ENCODE measurements at places on chromosomes 6 and 20.

GRCh38 chr6:56370561-56371211 is 123.3 kb upstream of the COL21A1 start:
- DNase-seq: peak; percentile 96

- no peak for DNase-seq
These were observed 37.5 kb downstream of the DLL1 start for GRCh38 chr6:170253226-170253909.

GRCh38 chr6:39847221-39847620 is 55.0 kb downstream of the DAAM2 start:
- no peak for DNase-seq

DNA sequence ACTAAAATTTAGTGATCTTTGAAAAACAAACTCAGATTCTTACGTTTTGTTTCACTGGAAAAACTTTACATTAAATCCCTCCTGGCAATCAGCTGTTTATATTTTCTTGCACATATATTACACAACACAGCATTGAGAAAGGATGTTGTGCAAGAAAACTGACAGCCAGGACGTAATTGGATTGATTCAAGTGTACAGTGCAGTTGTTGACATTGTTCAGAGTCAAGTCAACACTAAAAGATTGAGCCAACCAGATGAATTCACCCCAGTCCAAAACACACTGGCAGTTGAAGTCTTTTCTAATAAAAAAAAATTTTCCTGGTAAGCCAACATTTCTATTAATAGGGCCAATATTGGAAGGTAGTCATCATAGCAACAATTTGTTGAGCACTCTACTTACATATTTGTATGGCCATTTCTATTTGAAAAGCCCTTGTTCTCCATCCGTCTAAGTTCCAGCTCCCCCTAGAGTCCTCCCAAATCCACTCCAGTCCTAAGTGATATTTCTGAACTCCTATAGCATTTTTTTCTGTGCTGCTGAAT is 20.9 kb upstream of the VNN1 start:
- DNase-seq: no peak

DNA sequence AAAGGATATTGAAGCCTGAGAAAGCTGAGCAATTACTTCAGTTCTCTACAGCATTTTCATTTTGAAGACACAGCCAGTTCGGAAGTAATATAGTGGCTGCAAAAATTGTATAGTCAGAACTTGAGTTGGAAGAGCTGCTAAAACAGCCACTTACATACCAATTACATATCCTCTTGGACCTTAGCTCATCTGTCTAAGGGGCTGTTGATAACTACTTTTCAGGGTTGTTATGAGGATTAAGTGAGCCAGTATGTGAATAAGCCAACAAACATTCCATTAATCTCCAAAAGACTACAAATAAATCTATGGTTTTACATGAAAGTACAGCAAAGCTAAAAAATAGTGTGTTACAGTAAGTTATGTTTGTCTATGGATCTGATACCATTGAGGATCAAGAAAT is 59.7 kb downstream of the TMEM200A start:
- peak; percentile 73 for DNase-seq

GRCh38 chr6:142985281-142985680 is 40.3 kb upstream of the HIVEP2 start:
- DNase-seq: peak; percentile 45

DNA sequence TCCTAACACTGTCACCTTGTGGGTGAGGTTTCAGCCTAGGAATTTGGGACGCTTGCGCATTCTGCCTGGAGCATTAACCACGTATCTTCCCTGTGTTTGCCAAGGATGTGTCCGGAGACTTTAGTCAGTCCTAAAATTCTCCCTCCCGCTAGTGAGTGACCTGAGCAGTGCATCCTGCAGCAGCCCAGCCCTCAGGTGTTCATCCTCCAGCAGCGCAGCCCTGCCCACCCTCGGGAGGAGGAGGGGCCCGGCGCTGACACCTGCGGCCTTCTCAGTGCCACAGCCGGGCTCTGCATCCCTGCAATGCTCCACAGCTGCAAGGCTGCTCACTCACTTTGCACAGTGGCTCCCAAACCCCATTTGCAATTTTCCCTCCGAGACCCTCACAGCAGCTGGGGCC is 79.5 kb downstream of the ERMARD start:
- no peak for DNase-seq

DNA sequence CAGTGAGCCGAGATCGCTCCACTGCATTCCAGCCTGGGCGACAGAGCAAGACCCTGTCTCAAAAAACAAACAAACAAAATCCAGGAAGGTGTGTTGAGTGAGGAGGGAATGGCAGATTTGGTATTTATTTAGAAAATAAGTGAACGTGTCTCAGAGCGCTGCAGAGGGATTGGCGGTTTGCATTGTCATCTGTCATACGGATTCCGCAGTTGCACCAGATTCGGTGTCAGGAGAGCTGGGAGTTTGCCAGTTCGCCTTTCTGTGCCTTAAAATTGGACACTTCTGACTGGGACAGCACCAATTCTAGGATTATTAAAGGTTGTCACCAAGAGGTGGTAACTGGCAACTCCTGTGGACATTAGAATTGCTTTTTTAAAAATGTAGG is 912 bp downstream of the SNRNP48 start:
- no peak for DNase-seq
